ENCODE measurements at places on chromosomes 5 and 9.

GRCh38 chr9:130713286-130713960 lies 19.8 kb downstream of the EXOSC2 start:
- no peak for DNase-seq

DNA sequence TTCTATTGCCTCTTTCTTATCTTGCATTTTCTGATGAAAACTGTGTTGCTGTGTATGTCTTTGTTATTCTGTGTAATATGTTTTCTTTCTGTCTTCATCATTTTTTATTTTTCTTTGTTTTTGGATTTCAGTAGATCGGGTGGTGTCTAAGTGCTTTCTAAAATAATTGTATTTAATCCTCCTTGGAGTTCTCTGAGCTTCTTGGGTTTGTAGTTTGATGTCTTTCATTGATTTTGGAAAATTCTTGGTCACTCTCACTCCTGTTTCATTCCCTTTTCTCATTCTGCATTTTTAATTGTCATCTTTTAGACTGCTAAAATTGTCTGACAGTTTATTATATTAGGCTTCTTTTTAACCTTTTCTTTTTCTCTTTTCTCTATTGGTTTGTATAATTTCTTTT lies 560.5 kb downstream of the IRX1 start:
- no peak for DNase-seq

DNA sequence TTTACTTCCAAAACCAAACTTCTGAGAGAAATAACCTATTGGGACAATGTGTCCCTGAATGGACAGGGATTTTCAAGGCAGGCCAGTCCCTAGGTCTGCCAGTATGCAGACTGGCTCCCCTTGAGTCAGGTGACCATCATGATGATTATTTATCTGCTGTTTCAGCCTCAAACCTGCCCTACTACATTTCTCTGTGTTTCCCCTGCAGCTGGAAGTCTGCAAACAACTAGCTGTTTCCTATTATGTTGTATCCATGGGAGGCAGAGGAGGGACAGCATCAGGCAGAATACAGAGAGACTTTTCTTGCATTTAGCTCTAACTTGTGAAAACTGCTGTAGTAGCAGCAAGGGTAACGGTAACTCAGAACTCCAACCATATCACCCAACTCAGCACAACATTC lies 36.2 kb upstream of the IFNK start:
- DNase-seq: no peak

- DNase-seq: no peak
Measured at GRCh38 chr5:59598547-59598874, 295.0 kb downstream of the PDE4D start.

GRCh38 chr9:113511856-113512761 lies 48.6 kb downstream of the RGS3 start:
- DNase-seq: no peak

GRCh38 chr5:120386981-120387380 lies 77.1 kb upstream of the PRR16 start:
- DNase-seq: no peak

DNA sequence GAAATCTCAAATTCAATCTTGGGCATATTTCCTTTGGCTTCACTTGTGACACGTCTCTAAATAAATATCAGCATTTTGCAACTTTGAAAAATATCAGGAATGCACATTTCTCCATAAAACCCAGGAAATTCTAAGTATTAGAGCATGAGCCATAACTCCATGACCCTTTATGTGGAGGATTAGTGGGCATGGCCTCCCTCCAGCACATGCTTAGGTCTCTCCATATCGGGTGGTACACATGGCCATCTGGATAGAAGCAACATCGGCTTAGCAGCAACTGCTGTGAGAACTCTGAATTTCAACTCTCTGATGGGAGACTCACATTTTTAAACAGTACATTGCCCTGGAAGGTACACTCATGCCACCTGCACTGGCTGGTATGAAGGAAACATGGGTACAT lies 73.7 kb upstream of the EGFLAM start:
- no peak for DNase-seq

GRCh38 chr9:107102011-107102410 lies 181.1 kb upstream of the RAD23B start:
- DNase-seq: no peak

DNA sequence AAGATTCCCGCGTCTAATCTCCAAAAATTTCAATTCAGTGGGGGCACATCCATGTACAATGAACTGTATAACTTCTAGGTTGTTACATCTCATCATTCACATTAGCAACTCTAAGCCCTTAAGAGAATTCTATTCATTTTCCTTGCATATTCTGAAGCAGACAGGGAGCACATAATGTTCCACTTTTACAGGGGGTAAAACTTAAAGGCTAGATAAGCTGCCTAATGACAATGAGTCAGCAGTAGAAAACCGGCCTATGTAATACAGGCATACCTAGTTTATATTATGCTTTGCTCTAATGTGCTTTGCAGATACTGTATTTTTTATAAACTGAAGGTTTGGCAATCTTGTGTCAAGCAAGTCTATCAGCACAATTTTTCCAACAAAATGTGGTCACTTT lies 40.4 kb downstream of the PTAR1 start:
- no peak for DNase-seq

GRCh38 chr9:87717456-87717855 lies 8.5 kb upstream of the CTSL start:
- DNase-seq: no peak

- no peak for DNase-seq
Measured at GRCh38 chr5:12073426-12073825, 169.2 kb upstream of the CTNND2 start.

DNA sequence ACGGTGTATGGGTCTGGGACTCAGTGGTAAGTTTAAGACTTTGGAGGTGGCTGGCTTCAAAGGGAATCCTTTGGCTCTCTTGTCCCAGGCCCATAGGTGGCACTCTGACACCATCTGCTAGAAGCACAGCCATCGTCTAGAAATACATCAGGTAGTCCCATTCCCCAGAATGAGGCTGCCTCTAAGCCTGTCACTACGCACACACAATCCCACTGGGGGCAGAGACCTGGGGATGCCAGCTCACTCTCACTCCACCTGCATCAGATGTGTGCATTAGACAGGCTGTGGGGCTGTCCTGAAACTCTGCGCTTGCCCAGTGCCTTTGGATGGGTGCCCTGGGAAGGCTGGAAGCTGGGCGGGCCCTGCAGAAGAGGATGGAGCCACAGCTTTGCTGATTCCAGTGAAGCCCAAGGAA lies 127.5 kb upstream of the PANK3 start:
- no peak for DNase-seq

- DNase-seq: no peak
Measured at GRCh38 chr9:111980398-111980797, 83.8 kb downstream of the UGCG start.

GRCh38 chr5:4857761-4858160 lies 282.4 kb upstream of the ADAMTS16 start:
- no peak for DNase-seq

DNA sequence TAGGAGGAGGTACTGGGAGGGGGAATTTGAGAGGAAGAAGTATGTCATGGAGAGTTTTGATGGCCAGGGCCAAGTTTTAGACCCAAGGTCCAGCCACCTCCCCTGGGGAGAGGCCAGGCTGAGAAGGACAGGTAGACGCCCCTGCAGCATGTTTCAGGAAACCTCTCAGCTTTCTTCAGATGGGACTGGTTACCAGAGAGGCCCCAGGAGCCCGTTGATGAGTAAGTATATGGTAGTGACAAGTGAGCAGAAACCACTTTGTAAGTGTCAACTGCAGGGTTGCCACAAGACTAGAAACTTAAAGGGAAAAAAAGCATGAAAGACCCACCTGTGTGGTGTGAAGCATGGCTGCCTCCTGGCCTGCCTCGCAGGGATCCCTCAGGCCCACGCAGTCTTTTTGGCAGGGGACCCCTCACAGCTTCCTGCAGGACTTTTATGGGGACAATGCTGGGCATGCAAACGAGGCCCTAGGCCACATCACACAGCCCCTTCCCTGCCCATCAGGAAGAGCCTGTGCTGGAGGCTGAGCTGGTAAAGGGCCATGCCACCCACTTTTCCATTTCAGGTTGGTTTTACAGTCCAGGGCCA lies 255.9 kb downstream of the FSTL4 start:
- DNase-seq: no peak

- DNase-seq: no peak
Measured at GRCh38 chr9:68515326-68516017, 25.2 kb downstream of the TMEM252 start.

GRCh38 chr5:120457839-120458507 lies 6.1 kb upstream of the PRR16 start:
- no peak for DNase-seq

DNA sequence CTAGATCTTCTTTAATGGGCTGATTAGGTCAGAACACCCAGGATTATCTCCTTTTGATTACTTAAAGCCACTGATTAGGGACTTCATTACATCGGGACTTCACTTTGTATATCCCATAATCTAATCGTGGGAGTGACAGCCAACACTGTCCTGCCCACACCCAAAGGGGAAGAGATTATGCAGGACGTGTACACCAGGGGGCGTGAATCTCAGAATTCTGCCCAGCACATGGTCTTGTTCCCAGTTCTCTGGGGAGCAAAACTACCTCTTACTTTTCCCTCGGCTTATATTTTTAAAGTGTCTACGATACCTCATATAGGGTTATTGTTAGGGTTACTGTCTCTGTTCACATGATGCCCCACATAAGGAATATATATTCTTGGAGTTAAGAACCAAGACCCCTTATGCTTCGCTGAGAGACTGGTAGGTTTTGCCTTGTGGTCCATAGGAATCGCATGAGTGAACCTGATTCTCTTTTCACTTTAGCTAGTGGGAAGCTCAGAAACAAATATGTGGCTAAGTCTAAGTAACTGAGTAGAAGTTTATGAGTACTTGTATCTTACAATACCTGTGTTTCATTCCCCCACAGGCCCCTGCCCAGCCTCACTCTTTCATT lies 192.7 kb downstream of the GNA14 start:
- no peak for DNase-seq

GRCh38 chr9:128457207-128457606 lies 1.4 kb downstream of the ODF2 start:
- DNase-seq: no peak

GRCh38 chr5:77957931-77958521 lies 181.9 kb upstream of the TBCA start:
- DNase-seq: no peak

DNA sequence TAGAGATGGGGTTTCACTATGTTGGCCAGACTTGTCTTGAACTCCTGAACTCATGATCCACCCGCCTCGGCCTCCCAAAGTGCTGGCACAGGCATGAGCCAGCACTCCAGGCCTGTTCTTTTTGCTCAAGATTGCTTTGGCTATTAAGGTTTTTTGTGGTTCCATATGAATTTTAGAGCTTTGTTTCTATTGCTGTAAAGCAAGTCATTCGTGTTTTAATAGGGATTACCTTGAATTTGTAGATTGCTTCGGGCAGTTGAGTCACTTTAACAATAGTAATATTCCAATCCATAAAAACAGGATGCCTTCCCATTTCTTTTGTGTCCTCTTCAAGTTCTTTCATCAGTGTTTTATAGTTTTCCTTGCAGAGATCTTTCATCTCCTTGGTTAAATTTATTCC lies 22.1 kb downstream of the C6 start:
- DNase-seq: no peak

DNA sequence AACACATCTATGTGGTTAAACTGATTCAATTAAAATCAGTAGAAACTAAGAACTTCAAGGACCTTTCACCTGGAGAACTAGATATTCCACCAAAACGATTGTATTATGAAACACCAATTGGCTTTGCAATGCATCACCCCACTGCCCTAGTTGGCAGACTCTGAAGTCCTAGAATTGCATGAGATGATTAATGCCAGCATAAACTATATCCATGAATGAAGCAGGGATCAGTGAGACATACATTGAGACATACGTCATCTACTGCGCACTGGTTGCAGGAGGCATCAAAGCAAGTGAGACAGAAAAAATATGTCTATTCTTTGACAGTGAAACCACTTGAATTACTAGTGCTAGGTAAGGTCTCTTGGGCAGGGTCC lies 9.7 kb upstream of the ZNF354A start:
- DNase-seq: no peak

DNA sequence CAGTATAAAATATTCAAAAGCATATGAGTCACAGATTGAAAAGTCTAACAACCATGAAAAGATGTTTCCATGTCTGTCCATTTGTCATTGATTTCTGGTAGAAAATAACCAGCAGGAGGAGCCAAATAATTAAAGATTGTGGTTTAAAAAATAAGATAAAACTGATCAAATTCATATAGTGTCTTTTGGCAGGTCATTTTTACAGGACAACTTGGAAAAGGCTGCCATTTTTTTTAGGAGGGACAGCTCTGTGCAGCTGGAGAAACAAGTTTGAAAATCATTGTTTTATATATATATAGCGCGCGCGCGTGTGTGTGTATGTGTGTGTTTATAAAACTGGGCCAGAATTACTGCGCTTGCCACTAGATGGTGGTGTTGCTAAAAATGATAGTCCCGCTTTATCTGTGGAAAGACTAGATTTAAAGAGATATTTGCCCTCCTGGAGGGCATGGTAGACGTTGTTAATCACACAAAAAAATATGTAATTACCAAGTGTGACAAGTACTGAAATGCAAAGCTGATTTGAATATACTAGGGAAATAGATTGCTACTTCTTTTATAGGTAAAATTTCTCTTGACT lies 1.3 kb upstream of the TRMO start:
- no peak for DNase-seq

DNA sequence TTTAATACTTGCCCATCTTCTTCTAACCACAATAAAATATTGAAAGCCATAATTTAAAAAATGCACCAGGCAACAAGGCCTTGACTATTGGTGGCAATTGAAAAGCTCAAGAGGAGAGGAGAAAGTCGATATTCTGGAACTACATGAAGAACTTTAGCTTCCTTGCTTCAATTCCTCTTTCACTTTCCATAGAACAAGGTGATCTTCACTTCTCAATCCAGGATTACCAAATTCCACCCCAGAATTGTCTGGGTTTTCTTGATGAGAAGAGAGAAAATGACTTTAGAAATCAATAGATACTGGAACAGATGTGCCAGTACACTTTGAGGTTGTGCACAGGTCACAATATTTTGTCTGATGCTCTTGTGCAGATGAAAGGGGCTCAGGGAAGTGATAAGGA lies 52.2 kb downstream of the PTCD2 start:
- DNase-seq: no peak

- DNase-seq: no peak
Measured at GRCh38 chr5:133309984-133310621, 258.3 kb downstream of the HSPA4 start.

DNA sequence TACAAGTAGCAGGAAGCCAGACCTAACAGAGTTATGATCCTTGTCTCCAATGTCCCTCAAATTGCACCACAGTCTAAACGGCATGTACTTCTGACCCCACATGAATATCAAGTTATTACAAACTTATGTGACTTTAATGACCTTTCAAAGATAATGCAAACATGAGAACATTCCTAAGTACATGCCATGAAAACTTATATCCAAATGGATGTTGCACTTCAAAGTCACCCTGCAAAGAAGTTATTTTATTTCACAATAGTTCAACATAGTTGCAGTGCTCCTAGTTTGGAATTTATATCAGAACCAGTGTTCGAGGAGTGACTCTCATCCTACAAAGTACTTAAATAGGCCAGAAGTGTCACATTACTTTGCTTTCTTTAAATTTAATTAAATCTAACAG lies 41.2 kb upstream of the ITGA1 start:
- no peak for DNase-seq

- DNase-seq: no peak
Measured at GRCh38 chr9:108282872-108283271, 572.9 kb downstream of the ACTL7B start.

GRCh38 chr9:91379426-91379825 lies 17.7 kb upstream of the AUH start:
- no peak for DNase-seq
